Stimulated activated CD4-positive, alpha-beta T cell treated with anti-CD3 and anti-CD28 coated beads, Interleukin-4, amount 100 ng/mL, for 1 hour (primary cell): ENCODE measurements at places on chromosomes 7 and 10.

DNA sequence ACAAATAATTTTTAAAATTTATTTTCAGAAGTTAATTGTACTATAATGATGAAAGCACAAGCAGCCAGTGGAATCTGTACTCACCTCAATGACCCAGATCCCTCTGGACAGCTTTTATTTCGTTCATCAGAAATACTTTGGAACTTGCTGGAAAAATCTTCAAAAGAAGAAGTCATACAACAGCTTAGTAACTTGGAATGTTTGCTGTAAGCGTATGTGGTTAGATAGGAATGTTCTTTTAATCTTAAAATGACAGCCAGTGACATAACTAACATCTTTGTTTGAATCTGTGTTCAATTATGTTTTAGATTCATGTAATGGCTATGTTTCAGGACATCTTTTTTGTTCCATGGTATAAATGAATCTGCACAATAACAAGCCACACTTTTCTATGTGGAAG, 26.8 kb downstream of the CFAP69 start:
- no peak for DNase-seq

DNA sequence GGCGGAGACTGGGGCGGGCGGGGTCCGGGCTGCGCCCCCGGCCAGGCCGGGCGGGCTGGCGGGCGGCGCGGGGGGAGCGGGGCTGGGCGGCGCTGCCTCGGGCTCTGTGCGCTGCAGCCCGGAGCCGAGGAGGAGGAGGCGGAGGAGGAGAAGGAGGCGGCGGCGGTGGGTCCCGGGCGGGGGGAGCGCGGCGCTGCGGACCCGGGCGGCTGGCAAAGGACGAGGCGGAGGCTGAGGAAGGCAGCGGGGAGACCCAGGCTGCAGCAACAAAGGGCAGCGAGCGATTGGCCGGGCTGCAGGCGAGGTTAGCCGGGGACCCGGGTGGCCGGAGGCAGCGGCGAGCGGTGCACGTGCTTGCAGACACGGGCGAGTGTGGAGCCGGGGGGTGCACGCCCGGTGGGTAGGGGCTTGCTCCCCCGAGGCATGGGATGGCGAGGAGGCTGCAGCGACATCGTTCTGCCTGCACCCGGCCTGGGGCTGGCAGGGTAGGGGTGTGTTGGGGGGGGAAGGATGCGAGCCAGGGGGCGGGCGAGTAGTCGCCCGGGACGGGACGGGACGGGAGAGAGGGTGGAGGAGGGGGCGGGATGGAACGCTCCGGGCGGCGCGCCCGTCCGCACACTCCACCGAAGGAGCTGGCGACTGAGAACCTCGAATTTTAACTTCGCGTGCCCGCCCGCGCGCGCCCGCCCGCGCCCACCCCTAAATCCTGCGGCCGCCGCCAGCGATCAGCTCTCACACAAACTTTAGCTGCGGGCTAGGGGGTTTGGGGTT, 844 bp upstream of the KAT6B start:
- DNase-seq, result peak; percentile 58

DNA sequence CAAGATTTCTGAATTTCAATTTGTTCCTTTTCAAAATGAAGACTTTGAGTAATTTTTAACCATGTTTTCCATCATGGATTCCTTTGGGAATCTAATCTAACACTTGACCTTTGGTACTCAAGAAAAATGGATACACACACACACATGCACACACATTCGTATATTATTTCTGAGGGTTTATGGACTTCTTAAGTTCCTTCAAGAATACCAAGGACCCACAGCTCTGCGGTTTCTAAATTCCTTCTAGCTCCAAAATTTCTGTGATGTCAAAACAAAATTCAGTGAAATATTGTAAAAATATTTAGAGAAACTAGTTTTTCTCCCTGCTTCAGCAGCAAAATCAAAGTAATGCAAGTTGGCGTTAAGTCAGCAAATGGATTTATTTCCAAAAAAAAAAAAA, 98.3 kb upstream of the FAM13C start:
- no peak for DNase-seq

- no peak for DNase-seq
Observed at GRCh38 chr10:126119599-126119998, 223.2 kb downstream of the FANK1 start.

- DNase-seq, result peak; percentile 72
Observed at GRCh38 chr10:43396061-43396927, 12.7 kb downstream of the HNRNPF start.

- peak; percentile 60 for DNase-seq
Observed at GRCh38 chr7:100585511-100586265, at the start of gene LRCH4. TSS of gene LRCH4 (minus strand) at chr7:100586129. CDS start at chr7:100586100, 29 bp downstream.

- no peak for DNase-seq
Observed at GRCh38 chr10:13917791-13918190, 331.0 kb downstream of the PRPF18 start.

- DNase-seq, result no peak
Observed at GRCh38 chr10:86347856-86348255, 18.7 kb downstream of the GRID1 start.

DNA sequence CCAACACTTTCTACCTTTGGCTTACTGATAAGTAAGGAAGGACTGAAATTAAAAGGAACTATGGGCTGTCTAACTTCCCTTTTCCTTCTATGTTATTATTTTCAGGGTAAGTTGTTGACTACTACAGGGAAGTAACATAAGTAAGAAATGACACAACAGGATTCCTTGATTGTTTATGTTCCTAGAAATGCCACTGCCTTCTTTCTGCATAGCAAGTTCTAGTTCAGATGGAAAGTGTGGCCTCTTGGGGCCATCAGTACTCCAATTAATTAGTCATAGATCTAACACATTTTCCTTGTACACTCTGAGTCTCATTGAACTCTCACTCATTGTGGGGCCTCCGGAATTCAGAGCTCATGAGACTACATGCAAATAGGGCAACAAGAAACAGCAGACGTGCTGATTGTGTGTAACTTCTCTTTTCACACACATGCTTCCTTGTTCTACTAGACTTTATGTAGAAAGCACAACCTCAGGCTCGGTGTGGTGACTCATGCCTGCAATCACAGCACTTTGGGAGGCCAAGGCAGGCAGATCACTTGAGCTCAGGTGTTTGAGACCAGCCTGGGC, 35.3 kb upstream of the HIBADH start:
- no peak for DNase-seq

- no peak for DNase-seq
Observed at GRCh38 chr7:140200061-140200989, 23.5 kb upstream of the KDM7A start.

DNA sequence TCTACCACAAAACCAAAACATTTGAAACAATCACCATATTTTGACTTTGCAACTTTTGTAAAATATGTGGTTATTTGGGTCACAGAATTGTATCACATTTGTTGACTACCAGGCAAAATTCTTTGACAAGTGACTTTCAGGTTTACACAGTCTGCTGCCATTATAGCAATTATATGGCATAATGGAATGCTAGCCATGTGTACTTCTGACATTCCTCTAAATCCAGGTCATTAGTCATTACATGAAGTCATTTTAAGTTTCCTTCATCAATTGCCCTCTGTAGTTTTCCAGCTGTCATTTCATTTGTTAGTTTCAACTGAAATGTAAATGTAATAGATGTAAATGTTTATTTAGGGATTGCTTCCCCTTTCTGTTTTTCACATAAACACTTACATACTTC, 137.5 kb downstream of the IMMP2L start:
- no peak for DNase-seq

DNA sequence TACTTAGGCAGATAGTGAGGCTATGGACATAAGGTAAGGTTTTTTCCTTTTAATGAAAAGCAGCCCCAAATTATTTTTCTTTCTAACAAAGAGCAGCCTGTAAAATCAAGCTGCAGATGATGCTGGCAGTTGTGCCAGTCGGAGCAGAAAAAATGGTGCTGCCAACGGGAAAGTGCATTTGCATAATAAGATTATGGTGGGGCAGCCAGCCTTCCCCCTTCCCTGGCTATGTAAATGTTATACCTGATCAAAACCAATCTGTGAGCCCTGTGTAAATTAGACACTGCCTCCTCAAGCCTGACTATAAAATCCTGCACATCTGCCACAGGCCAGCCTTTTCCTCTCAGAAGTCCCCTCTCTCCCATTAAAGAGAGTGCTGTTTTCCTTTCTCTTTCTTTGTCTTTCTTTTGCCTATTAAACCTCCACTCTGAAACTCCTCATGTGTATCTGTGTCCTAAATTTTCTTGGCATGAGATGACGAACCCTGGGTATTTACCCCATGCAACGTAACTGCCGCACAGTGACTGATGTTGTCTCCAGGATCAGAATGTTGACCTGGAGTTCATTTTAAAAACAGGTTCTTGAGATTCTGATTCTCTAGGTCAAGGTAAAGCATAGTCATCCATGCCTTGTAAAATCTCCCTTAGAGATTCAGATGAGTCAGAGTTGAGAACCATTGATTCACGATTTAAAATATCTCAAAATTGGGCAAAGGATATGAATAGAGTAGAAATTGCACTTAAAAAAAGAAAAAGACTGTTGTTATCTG, 167.3 kb upstream of the C1GALT1 start:
- DNase-seq, result no peak

DNA sequence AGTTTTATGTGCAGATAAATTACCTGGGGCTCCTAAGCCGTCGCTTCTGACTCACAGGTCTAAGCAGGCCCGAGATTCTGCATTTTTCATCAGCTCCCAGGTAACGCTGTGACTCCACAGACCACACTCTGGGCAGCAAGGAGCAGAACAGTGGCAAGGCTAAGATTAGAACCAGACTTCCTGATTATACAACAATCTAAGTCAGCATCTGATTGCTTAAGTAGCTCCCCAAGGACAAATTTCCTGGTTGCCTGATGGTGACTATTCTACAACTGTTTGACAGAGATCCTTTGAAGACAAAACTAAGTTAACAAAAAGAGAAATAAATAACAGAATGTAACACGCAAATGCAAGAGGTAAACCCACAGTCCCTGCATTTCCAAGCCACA, 69.0 kb downstream of the CREB3L2 start:
- no peak for DNase-seq

DNA sequence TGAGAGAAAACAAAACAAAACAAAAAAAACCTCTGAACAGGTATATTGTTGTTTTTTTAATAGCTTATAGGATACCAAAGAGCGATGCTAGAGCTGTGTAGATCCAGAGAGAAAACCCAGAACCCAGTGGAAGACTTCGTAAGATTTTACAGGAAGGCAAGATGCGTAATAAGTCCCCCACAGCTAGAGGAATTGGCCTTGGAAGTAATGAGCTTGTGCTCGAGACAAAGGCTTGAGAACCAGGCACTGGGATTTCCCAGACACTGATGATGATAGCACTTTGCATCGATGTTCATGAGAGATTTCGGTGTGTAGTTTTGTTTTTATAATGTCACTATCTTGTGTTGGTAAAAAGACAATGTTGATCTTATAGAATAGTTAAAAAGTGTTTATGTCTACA, 821.5 kb upstream of the IGFBP3 start:
- DNase-seq, result no peak

DNA sequence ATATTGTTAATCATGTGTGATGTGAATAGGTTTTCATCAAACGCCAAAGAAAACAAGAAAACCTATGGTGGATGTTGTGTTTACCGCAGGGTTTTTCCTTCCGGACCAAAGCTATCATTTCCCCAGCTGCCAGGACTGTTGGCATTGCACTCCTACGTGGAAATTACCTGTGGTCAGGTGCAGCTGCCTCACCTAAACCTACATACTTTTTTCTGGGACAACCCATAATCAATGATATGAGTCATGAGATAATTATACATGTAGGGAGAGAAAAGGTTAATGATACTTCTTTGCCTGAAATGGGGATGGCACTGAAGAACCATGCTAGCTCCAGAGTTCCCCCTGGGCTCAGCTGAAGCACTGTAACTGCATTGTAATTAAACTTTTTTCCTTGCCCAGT, 223.6 kb upstream of the SEMA3E start:
- no peak for DNase-seq

DNA sequence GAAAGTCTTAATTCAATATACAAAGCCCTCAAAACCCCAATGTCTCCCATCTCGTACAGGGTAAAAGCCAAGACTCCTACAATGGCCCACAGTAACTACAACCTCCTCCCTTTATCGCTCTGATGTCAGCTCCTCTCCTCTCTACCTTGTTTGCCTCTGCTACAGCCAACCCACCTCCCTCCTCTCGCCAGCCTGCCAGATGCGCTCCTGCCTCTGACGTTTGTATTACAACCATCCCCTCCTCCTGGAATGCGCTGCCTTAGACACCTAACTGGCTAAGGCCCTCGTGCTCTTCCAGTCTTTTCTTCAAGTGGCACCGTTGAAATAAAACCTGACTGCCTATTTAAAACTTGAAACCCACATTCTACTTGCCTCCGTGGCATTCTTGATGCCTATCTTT, 115.3 kb upstream of the MYO3A start:
- DNase-seq, result no peak

DNA sequence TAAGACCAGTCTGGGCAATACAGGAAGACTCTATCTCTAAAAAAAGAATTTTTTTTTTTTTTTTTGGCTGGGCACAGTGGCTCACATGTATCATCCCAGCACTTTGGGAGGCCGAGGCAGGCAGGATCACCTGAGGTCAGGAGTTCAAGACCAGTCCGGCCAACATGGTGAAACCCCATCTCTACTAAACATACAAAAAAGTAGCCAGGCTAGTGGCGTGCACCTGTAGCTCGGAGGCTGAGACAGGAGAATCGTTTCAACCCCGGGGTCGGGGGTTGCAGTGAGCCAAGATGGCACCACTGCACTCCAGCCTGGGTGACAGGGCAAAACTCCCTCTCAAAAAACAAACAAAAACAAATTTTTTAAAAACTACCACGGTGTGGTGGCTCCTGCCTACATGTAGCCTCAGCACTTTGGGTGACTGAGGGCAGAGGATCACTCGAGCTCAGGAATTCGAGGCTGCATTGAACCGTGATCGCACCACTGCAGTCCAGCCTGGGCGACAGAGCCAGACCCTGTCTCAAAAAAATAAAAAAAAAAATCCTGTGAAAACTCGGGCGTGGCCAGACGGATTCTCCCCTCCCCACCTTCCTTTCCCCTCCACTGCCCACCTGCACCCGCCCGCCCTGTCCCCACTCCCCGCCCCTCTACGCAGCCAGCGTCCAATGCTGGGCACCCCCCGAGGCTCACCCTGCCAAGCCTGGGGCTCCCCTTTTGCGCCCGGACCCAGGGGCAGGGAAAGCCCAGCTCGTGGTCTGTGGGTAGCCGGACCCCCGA, 745 bp upstream of the ORAI2 start:
- DNase-seq, result no peak

- no peak for DNase-seq
Observed at GRCh38 chr7:119733127-119733879, 539.7 kb upstream of the KCND2 start.
